Heart left ventricle (tissue), 16 donors: ENCODE measurements at places on chromosomes 2 and 18. TPM values are rescaled to one million over a fixed set of nuclear protein-coding genes. Genes with fewer than 3 reads are reported as not detected.

DNA sequence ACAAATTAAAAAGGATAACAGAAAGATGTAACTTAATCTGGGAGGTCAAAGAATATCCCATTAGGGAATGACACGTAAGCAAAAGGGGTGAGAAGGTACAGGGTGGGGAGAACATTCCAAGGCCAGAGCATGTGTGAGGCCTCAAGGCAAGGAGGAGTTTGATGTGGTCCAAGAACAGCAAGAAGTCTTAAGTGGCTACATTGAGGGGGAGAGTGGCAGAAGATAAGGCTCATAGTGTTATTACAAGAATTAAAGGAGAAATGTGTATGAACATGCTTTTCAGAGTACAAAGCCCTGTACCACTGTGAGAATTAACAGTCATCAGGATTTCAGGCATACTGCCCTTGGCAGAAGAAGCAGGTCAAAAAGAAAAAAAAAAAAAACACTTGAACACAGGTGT, 174.4 kb upstream of the ERBB4 start:
- no peak for DNase-seq

GRCh38 chr2:136932700-136933099, 167.4 kb downstream of the THSD7B start:
- no peak for DNase-seq

- peak; percentile 40 for DNase-seq
These were observed 48.5 kb downstream of the SERPINB7 start for GRCh38 chr18:63823516-63824219.

- no peak for DNase-seq
These were observed 99.7 kb upstream of the KYNU start for GRCh38 chr2:142777742-142778141.

DNA sequence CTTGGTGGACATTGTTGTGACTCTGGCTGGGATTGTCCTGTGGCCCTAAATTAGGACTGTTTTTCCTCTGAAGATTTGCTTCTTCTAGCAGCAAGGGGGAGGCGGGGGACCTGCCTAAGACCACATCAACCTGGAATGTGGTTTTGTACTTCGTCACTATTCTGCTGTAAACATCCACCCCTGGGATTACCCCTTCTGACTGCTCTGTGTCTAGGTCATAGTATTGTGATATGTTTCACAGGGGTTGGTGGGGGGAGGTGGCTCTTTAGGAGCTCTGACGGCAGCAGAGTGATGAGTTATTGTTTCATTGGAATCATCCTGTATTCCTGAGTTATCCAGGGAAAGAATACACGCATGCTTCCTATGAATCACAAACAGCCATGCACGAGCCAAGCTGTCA, 226.4 kb upstream of the MYT1L start:
- DNase-seq = no peak

DNA sequence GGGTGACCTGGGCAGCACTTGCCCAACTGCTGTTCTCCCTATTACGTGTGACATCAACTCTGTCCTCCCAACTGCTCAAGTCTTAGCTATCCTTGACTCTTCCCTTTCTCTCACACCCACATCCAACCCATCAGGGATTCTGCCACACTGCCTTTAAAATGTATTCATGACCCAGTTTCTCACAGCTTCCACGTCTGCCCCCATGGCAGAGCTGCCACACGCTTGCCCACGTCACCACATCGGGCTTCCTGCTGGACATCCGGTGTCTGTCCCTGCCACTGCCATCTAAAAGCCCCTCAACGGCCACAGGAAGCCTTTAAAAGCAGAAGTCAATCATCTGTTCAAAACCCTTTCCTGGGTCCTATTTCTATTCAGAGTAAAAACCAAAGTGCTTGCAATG, 233.1 kb upstream of the POU3F3 start:
- DNase-seq = no peak

DNA sequence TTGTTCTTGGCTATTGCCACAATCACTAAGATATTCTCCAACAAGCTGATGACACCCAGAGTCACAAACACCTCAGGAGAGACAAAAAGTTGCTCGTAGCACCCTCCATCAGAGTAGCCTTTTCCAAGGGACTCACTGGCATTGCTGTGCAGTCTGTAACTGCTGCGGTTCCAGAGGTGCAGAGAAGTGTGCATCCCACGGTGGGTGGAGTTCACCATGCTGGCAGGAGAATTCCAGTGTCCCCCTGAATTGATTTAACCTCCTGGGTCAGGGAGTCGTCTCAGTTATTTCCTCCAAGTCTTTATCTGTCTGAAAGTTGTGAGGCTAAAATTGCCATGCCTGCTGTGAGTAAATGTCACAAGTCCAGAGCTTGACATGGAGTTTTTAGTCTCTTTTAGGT, 443 bp downstream of the MC4R start:
- no peak for DNase-seq

DNA sequence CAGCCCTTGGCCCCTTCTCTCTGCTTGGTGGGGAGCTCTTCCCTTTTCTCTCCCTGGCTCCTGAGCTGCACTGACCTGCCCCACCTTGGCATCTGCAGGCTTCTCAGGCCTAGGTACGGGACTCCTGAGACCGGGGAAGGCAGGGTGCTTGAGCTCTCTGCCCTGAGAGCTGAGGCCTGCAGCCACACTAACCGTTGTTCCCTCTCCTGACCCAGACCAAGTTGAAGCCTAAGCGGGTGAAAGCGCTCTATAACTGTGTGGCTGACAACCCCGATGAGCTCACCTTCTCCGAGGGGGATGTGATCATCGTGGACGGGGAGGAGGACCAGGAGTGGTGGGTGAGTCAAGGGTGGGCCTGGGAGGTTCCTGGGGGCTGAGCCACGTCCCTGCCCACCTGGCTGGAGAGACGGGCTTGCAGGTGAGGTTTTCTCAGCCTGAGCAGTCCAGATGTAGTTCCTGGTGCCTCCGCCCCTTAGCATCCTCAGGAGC, 22.2 kb downstream of the ITGB1BP1 start:
- DNase-seq = no peak

DNA sequence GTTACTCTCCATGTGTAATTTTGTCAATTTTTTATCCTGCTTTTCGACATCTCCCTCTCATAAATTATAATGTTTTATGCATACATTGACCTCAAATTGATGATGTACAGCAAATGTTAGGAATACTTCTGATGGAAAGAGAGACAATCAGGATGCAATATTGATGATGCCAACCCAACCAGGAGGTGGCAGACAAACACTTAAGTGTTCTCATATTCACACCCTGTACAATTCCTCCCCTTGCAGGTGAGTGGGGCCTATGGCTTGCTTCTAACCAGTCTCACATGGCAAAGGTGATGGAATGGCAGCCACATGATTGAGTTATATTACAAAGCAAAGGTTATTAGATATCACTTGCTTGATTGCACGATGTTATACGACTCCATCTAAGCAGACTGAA, 594.3 kb upstream of the REG3G start:
- no peak for DNase-seq

GRCh38 chr18:73717570-73717969, 430.1 kb downstream of the FBXO15 start:
- DNase-seq = no peak

DNA sequence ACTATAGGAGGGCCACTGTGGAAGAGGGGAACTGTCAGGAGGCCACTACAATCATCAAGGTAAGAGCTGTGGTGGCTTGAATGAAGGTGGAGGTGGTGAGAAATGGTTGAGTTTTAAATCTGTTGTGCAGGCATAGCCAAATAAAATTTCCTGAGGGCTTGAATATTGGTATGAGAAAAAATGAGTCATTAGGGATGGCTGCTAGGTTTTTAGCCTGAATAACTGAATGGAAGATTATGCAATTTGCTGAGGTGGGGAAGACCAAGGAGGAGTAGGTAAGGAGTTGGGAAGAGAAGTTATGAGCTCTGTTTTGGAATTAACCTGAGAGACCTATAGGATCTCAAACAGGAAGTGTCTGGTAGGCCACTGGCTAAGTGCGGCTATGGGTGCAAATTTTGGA, 84.0 kb downstream of the KLHL14 start:
- no peak for DNase-seq

GRCh38 chr2:5845798-5846330, 153.7 kb downstream of the SOX11 start:
- DNase-seq = no peak

GRCh38 chr18:62107881-62108280, 79.0 kb downstream of the PIGN start:
- DNase-seq = no peak

DNA sequence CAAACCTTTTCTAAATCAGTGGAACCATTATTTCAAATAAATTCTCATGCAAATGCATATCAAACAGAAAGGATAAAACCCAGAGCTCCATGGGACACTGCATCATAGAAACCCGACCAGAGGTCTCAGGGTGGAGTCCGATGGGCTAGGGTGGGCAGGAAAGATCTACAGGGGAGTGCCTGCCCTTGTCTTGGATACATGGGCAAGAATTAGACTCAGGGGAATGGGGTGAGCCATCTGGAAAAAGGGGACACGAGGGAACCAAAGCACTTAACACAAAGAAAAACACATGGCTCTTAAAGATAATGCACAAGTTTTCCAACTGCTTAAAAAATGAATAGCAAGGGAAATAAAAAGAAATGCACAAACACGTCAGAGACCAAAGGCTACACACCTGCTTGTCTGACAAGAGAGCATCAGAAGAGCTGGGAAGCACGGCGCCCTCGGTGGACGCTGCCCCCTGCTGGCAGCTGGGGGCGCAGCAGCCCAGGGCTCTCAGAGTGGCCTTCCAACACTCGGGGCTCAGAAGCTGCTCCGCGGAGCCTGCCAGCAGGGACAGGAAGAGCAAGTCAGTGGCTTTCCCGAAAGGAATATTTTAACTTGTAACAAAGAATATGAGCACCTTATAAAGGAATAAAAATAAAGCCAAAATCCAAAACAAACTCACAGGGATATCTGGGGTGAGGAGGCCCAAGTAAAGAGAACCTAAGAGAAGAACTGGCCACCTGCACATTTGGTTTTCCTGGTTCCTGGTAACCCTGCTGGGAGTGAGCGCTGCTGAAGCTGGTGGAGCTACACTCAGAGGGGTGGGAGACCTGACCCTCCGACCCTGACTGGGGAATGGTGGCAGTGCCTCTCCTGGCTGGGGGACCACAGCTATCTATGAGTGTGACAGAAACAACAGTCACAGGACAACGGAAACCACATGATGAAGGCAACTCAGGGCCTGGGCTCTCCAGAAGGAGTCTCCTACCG, 54.5 kb downstream of the SIGLEC15 start:
- peak; percentile 64 for DNase-seq

DNA sequence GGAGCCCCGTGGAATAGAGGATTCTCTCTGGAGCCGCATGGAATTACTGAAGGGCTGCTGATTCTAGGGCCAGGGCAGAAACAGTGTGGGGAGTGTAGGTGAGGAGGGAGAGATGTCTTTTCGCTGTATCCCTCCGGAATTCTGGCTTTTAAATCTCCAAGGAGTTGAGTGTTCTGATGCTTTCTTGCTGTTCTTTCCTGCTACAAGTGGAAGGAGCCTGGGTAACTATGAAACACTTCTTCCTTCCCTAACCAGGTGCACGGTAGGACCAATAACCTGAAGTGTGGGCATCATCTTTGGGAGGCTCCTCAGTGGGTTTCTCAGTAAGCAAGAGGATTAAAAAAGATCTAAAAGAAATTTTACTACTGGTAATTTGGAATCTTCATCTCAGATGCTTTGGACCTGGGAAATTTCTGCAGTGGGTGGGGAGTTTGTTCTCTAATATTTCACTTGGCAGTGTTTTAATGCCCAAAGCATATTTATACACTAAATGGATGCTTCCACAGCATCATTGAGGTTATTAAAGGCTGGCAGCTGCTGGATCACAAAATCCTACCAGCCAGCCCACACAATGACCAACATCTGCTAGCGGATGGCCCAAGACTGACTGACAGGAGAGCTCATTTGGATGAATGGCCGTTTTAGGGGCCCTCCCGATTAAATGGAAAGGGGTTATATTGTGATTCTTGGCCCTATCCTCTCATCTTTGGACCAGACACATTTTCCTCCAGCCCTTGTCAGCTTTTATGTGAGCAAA, 2.1 kb downstream of the EML6 start:
- DNase-seq = no peak

DNA sequence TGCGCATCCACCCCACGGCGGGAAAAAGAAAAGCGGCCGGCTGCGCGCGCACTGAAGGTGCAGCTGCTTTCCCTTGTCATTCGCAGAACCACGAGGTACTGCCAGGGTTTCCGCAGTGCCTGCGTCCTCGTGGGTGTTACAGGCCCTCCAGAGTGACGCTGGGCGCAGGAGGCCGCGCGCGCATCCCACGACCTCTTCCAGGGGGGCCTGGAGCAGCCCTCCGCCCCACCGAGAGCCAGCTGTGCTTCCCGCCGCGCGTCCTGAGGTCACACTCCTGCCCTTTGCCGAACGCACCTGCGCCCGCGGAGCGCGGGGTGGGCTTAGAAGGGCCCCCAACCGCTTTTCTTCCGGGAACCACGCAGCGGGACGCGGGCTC, 378 bp upstream of the IAH1 start:
- peak; percentile 35 for DNase-seq

DNA sequence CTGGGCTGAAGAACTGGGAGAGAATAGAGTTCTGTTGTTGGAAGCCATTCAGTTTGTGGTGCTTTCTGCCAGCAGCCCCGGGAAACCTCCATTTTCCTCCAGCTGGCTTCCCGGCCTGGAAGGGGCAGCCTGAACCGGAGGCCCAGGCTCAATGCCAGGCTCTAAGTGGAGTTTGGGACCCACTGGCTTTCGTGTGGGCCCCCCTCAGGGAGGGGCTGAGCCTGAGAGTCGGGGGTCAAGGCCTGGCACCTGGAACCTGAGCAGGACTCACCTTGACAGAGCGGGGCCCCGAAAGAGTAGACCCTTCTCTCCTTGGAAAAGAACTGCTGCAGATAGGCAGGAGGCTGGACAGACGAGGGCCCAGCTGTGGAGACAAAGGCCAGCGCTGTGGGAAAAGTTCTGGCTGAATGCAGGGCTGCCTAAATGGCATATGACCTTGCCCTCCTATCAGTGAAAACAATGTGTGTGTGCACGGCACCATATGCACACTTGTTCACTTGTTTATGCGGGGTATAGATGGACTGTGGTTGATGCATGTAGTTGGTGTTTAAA, 34.8 kb upstream of the ASB18 start:
- no peak for DNase-seq

- DNase-seq = no peak
These were observed 1.4 kb downstream of the DOCK10 start for GRCh38 chr2:225040856-225041206.

The STAM2 gene
- 13.1 TPM for polyA plus RNA-seq

The MAB21L4 gene
- polyA plus RNA-seq = 0.10 TPM

The ASB18 gene
- 6.7 TPM for polyA plus RNA-seq

The REEP1 gene
- 13.6 TPM for polyA plus RNA-seq
